Breast epithelium (tissue), 4 donors: ENCODE measurements at places on chromosomes 7 and 10. TPM values are rescaled to one million over a fixed set of nuclear protein-coding genes. Genes with fewer than 3 reads are reported as not detected.

- DNase-seq = no peak
- no peaks in the 10 kb centered on the region for H3K4me1 ChIP-seq
- H3K27me3 ChIP-seq = no peaks in the 10 kb centered on the region
These were observed 51.3 kb downstream of the TMEM270 start for GRCh38 chr7:73912223-73912622.

The ABLIM1 gene
- 216 TPM for total RNA-seq

The GJD4 gene
- total RNA-seq = not detected

- no peak overlapping the region for H3K27ac ChIP-seq
- H3K4me1 ChIP-seq = no peaks in the 10 kb centered on the region
- DNase-seq = no peak
These were observed 1.6 kb downstream of the LRRD1 start for GRCh38 chr7:92177362-92177761.

DNA sequence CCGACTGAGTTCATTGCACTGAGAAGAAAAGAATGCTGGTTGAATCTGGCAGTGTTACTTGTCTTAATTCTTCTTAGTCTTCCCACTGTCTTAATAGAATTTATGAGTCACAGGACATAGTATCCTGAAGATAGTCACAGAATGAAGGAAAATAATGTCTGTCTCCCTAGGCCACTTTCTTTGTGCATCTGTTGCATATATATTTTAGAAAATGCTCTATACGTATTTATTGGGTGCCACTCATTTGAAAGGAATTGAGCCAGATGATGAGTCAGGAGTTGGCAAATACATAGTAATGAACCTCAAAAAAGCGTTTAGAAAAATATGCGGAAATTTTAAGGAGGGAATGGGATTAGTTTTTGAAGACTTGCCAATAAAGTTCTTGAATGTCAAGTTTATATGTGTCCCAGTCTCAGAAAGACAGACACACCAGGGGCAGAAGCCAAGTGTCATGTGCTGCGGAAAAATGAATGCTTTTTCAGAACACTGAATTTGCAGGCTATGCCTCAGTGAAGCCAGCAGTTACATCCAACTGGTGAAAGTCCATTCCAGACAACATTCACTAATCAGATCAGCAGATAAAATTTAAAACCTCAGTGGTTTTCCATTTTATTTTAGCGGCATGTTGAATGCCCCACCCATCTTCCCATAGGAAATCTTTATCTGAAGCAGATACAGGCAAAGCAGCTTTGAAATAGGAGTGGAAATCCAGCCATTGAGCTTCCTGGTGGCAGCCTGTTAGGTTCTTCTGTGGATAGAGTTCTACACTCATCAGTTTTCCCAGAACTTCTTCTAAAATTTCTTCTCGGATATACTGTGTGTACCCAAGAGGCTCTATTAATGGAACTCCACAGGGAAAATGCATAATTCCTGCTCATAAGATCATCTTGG lies 308.4 kb downstream of the BICC1 start:
- DNase-seq = no peak
- no peak overlapping the region for H3K4me3 ChIP-seq
- H3K27ac ChIP-seq = peak overlapping the region; percentile 44
- no peaks in the 10 kb centered on the region for H3K27me3 ChIP-seq

DNA sequence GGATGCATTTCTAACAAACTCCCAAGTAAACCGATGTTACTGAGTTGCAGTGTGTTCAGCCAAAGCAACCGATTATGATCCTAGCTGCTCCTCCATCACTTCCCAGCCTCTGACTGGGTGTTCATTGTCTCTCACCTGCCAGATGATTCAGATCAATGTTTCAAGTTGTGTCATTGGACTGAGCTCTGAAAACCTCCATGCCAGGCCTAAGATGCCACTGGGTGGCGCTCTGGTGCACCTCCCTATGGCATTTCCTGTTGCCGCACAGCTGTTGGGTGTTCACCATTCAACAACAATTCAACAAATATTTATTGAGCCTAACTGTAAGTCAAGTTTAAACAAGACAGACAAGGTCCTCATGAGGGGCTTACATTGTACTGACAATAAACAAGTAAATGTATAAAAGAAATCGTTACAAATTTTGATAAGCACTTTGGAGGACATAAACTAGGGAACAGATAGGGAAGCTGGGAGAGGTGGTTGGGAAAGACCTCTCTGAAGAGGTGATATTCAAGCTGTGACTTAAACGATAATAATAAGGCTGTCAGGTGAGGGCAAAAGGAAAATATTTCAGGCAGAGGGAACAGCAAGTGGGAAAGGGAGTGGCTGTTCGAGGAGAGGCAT lies 22.8 kb downstream of the RGR start:
- no peak overlapping the region for H3K27ac ChIP-seq
- H3K4me1 ChIP-seq = no peaks in the 10 kb centered on the region
- H3K36me3 ChIP-seq = no peaks in the 10 kb centered on the region
- no peaks in the 10 kb centered on the region for H3K27me3 ChIP-seq
- DNase-seq = no peak

DNA sequence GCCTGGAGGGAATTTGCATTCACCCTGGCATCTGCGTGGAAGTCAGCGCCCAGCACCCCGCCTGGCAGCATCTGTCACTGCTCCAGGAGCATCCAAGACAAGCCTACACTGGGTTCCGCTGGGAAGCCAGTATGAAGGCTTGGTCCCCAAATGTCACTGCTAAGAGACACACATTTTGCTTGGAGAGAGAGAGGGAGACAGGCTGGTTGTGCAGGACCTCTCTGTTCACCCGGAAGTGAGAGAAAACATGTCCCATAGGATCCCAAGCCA lies 119.5 kb downstream of the SEC23IP start:
- no peak overlapping the region for H3K27ac ChIP-seq
- peaks cover 11% of the 10 kb centered on the region for H3K27me3 ChIP-seq
- H3K4me1 ChIP-seq = no peaks in the 10 kb centered on the region
- H3K4me3 ChIP-seq = no peak overlapping the region

GRCh38 chr7:46752881-46753366 lies 829.0 kb downstream of the TNS3 start:
- DNase-seq = no peak
- H3K27me3 ChIP-seq = no peaks in the 10 kb centered on the region
- no peaks in the 10 kb centered on the region for H3K4me1 ChIP-seq
- H3K36me3 ChIP-seq = no peaks in the 10 kb centered on the region
- H3K4me3 ChIP-seq = no peak overlapping the region
- H3K27ac ChIP-seq = no peak overlapping the region

The UCN3 gene
- total RNA-seq = not detected
